Stimulated activated CD8-positive, alpha-beta memory T cell treated with anti-CD3 and anti-CD28 coated beads, Interleukin-4, amount 100 ng/mL, for 1 hour (primary cell): ENCODE measurements at places on chromosomes 4 and X.

DNA sequence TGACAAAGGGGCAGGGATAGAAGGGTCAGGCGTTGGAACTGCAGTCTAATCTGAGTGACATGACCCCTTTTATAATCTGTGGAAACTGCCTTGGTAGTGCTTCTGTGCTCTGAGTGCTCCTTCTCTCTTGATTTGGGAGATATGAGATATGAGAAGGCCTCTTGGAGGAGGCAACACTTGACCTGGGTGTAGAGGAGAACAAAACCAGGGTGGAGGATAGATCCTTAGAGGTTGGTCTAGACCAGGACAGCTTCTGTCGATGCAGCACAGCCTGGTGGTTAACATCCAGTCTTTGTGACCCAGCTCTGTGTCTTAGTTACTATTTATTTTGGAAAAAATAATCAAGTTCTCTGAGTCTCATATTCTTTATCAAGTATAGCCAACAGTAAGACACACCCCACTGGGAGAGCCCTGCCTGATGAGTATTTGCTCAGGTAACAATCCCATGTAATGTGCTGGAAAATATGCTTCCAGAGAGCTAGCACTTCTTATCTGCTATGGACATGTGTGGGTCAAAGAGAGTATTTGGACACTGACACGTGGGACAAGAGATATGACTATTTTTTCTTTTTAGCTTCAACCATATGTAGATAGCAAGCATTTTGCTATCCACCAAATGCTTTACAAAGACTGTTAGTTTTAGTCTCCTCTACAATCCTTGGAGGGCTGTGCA is 9.1 kb downstream of the USP51 start:
- DNase-seq, result no peak

DNA sequence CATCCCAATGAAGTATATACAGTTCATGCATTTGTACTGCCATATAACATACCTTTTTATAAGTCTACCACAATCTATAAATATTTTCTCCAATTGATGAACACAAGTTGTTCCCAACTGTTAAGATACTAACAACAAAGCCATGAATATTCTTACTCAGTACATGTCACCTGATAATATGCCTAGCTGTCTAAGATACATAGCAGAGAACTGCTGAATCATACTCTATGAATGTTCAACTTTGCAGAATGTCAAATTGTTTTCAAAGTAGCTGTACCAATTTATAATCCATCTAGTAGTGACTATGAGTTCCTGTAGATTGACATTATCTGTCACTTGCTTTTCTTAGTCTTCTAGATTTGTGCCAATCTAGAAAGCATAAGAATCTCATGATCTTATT is 84.9 kb downstream of the RAB28 start:
- no peak for DNase-seq

GRCh38 chr4:8290701-8290970 is 21.1 kb downstream of the HTRA3 start:
- no peak for DNase-seq

DNA sequence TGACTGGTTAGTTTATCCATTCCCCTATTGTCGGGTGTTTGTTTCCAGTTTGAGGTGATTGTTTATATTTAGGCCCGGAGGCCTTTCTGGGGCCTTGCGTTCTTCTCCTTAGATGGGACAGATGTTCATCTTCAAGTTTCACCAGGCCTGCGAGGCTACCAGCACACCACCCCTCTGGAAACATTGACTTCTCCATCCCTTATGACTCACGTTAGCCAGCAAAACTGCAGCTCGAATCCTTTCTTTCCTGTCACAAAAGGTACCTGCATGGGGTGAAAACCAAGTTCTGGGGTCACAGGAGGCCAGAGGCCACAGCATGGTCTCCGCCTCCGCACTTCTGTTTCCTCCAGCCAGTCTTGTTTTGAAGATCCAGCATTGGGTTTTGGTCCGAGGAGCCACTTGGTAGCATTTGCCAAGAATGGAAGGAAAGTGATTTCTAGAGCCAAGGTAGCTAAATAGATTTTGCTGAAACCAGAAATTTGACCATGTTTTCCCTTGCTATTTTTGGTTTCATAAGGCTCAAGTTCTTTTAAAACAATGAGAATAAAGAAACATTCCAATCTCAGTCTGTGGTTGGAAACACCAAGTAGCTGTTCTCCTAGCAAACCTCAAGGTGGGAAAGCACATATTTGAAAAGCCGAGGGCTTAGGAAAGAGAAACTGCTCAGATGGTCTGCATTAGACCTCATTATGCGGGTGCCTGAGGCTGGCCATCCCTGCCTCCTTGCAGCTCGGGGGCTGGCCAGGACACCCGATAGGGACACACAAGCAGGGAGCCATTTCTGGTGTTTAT is 5.6 kb downstream of the NYX start:
- no peak for DNase-seq

DNA sequence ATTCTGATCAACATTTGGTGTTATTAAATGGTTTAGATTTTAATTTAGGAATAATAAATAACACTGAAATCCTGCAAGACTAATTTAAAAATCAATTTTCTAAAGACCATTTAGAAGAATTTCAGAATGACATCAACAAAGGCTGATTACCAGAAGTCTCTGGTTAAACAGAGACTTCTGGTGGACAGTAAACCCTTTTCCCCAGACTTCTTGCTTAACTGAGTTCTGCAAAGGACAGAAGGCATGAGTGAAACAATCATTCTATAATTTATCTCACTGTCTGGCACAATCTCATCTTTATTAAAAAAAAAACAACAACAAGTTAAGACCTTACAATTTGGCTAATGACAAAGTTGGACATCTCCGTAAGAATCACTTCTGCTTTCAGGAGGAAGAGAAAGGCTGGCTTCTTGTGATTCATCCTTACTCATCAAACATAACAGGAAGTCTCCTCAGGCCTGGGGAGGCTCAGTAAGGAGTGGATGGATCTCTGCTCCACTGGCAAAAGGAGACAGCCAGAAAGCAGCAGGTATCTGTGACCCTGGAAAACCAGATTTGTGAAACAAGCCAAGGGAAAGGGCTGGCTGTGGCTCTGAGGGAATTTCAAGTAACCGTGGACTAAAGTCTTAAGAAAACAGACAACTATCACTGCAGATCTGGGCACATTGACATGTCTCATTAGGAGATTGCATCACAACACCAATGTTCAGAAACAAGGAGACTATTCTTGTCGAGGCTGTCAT is 908 bp upstream of the TLR6 start:
- no peak for DNase-seq

DNA sequence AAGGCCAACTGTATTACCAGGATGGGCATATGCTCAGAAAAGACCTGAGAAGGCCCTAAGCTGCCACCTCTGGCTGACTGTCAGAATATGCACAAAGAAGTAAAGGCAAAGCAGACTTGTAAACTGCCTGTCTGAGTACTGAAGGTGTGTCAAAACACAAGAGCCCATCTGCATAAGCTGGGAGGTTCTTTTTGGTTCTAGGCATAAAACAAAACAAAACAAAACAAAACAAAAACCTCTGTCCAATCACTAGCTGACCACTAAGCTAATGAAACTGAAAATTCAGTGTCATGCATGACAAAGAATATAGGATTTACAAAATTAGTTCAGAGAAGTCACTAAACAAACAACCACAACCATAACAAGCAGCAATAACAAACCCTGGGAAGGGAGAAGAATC is 20.6 kb downstream of the SH3D19 start:
- no peak for DNase-seq

- no peak for DNase-seq
These were observed 156.3 kb upstream of the VEGFC start for GRCh38 chr4:176949029-176949428.

- DNase-seq, result no peak
These were observed 1.2 kb upstream of the AMER1 start for GRCh38 chrX:64206556-64207162.

DNA sequence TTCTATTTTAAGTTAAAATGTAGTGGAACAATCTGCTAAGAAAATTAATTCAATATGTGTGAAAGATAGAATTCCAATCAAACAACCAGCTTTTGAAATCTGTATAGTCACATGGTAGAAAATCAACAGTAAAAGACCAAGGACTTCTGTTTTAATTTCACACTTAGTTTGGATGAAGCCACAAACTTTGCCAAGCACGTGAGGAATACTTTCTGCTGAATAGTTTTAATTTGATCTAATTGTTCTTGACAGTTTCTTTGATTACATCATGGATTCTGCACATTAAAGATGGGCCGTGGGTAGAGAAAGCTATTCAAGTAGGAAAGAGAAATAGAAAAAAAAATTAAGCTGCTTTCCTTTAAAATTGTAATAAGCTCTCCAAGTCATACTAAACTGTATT is 137.9 kb upstream of the FAM241A start:
- DNase-seq, result no peak

DNA sequence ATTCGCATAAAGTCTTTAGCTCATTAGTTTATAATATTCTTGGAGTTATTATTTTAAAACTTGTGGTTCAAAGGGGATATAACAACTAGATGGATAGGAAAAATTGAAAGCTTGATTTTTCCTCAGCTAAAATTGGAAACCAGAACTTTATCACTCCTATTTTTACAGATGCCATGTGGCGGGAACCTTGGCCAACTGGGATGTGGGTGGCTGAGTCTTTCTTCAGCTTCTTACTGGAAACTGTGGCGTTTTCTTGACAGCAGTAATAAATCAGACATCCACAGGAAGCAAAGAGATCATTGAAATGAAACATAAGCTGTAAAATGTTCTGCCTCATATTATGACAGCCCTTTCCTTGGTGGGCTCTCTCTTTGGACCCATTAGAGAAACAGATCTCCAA is 84.1 kb downstream of the SPATA18 start:
- no peak for DNase-seq

GRCh38 chrX:129842510-129843208 is 1.0 kb downstream of the ZDHHC9 start:
- no peak for DNase-seq

DNA sequence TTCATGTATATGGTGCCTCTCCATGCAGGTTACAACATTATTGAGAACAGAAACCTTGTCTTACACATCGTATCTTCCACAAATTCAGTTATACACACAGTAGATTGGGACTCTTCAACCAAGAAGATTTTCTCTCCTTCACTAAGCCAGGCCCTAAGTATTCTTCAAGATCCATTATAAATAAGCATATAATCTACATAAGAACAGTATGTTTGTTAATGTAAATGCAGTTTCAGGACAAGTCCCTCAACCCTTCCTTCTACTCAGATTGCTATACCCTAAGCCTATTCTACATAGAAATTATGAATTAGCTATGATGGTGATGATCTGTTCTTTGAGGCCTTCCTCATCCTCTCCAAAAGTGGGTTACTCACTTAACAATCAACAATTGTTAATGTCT is 41.2 kb downstream of the COL4A6 start:
- no peak for DNase-seq

- DNase-seq, result no peak
These were observed 226.0 kb downstream of the SPRY1 start for GRCh38 chr4:123622572-123622971.

GRCh38 chr4:102455750-102456149 is 45.4 kb upstream of the NFKB1 start:
- DNase-seq, result no peak

DNA sequence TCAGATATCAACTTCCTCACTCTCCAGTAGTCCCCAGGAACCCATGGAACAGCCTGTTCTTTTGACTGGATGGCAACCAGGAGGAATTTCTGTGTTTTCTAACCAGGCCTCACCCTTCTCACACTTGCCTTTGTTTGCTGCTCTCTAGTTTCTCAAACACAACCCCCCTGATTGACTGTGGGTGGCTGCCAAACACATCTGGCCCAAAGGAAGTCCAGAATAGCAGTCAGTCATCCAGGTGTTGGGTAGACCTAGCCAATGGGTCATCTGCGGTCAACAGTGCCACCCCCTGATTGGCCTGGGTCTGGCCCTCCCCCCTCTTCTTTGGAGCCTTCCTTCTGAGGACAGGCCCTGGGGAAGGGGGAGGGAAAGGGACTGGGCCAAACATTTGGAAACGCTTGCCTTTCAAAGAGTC is 53.7 kb downstream of the MSX1 start:
- DNase-seq, result no peak

- DNase-seq, result no peak
These were observed 37.4 kb downstream of the ZNF718 start for GRCh38 chr4:161496-162284.

DNA sequence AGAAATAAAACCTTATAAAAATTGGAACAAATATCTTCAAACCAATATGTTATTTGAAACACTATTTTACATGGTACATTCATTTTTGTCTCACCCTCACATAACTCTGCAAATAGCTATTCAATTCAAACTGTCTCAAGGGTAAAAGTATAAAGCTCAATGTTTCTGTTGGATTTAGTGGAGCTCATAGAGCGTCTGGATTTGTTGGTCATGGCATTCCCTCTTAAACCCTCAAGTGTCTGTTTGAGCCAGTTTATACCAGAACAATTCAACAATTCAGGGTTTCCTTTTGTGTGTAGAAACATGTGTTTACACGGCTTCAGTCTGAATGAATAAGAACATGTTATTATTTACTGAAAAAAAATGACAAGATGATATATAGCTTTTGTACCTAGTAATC is 161.6 kb downstream of the PCDH18 start:
- no peak for DNase-seq
